ENCODE measurements at places on chromosomes 5 and 9. TPM values are rescaled to one million over a fixed set of nuclear protein-coding genes. Genes with fewer than 3 reads are reported as not detected.

Gene FLT4
- total RNA-seq, result 3.9 TPM

Gene SHISAL2B
- 0.30 TPM for total RNA-seq

Gene ERCC6L2
- 137 TPM for total RNA-seq

Gene FRMD3
- 26.8 TPM for total RNA-seq

Gene IL17B
- total RNA-seq, result 2.9 TPM

Gene AKNA
- 6.7 TPM for total RNA-seq

Gene DOCK8
- total RNA-seq, result 7.2 TPM

Gene PCDHA1
- total RNA-seq, result 1.0 TPM

Gene OSMR
- total RNA-seq, result 13.7 TPM

- DNase-seq, result no peak
Measured at GRCh38 chr5:156647034-156647451, 203.1 kb upstream of the PPP1R2B start.

- DNase-seq, result no peak
Measured at GRCh38 chr9:100466829-100467221, 6.1 kb upstream of the TMEFF1 start.

GRCh38 chr5:149413477-149414210 lies 34.6 kb upstream of the IL17B start:
- DNase-seq, result no peak

GRCh38 chr9:76441551-76442322 lies 17.2 kb upstream of the GCNT1 start:
- no peak for DNase-seq

DNA sequence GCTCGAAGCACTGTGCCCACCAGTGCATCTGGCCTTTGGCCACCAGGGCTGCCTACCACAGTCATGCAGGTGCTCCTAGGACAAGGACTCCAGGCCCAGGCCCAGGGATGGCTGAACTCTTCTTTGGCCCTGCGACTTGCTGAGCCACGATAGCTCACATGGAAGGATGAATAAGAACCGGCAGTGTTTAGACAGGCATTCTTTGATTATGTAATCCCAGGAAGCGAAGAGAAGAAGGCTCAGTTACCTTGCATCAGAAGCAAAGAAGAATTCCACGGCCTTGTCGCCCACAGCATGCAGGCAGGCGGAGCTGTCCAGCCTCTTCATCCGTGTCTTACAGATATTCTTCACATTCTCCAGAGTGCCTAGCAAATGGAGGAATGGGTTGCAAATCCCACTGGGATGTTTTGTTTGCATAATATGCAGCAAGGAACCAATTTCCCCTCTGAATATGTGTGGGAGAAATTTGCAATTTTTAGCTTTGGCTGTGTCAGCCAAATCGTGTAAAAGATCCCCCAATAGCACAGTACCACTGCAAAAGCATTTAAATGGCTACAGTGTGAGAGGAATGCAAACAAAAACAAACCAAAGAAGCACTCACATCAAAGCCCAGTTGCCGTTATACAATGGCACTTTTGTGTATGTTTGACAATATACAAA lies 29.1 kb downstream of the GFPT2 start:
- DNase-seq, result peak; percentile 69

DNA sequence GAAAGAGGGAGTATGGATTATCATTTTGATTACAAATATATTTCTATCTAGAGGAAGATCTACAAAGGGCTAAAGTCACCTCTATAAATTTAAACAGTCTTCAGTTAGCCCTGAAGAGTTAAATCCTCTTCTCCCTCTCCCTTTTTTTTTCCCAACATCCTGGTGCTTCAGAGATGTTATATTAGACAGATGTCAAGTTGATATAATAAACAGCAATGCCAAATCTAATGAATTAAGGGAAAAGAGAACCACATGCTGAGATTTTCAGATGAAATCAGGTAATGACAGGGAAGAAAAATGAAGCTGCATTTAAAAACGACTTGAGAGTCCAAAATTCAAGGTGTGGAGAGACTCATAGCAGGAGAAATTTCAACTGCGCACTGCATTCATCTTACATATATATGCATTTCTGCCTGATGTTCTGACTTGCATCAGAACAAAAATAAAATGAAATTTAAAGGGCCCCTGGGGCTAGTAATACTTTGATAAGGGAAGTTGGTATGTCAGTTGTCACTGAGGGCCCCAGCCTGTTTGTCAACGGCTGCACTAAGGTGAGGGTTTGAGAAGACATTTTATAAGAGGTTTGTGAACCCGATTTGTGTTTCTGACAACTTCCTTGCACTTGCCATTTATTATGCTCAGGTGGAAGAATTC lies 338.9 kb upstream of the PANK3 start:
- no peak for DNase-seq

DNA sequence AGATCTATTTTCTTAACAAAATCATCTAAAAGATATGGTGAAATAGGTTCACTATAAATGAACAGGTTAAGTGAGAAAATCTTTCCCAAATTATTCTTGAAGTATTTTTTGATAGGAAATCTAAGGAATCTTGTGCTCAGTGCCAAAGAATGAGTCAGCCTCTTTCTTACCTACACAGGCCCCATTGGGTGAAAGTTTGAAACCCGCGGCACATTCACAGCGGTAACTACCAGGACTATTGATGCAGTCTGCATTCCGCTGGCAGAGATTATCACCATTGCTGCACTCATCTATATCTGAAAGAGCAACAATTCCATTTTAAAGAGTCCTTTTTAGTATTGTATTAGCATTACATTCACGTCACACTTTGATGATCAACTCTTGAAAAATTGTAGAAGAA lies 221.8 kb downstream of the SLC12A2 start:
- DNase-seq, result no peak

- no peak for DNase-seq
Measured at GRCh38 chr9:123395689-123396511, 39.9 kb downstream of the CRB2 start.

- DNase-seq, result no peak
Measured at GRCh38 chr9:33728613-33729012, 66.7 kb upstream of the PRSS3 start.

DNA sequence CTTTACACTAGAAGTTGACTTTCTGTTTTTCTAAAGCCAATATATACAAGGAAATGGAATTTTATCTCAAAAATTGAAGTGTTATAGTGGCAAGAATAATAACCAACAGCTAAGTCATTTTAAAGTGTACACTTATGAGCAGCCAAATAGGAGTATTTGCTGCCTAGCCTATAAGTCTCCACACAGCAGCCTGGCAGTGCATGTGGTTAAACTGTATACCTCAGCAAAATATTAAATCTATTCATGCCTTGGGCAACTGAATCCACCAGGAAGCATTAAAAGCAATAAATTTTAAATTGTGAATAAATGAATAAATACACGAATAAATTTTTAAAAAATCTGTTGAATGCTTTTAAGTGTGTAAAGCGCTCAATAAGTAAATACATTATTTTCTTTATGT lies 432.4 kb upstream of the RORB start:
- DNase-seq, result no peak

GRCh38 chr5:102666164-102666946 lies 88.8 kb upstream of the PAM start:
- DNase-seq, result peak; percentile 31

- DNase-seq, result no peak
Measured at GRCh38 chr9:124549016-124549415, 41.8 kb upstream of the NR5A1 start.

GRCh38 chr5:122680623-122681350 lies 94.1 kb upstream of the SNX2 start:
- DNase-seq, result no peak

DNA sequence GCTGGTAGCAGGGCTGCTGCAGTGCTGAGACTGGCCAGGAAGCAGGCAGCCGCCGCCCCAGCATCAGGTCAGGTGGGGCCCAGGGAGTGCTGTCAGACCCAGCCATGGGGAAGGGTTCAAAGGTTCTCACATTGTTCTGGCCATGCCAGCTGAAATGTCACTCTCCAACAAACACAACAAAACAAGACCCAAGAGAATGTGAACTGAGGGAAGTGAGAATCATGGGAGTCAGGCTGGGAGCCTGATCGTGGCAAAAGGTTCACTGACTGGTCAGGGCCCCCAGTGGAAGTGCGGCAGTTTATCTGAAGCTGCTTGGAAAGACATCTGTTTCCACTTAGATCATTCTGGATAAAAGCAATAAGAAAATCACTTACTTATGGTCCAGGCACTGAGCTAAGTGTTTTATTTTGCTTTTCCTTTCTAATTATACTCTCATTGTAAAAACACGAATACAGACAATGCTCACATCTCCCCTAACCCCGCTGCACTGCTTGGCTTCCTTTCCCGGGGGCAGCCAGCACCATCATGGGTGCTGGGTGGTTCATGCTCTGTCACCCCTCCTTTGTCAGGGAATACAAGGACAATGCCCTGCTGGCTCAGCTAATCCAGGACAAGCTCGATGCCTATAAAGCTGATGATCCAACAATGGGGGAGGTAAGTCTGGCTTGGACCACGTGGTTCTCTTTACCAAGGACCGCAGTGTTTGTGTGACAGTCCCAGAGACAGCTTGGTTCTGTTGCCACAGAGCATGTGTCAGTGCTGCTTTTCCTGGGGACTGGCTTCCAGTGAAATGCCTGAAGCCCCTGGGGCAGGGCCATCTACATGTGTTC lies 41.9 kb upstream of the CFAP157 start:
- DNase-seq, result no peak

DNA sequence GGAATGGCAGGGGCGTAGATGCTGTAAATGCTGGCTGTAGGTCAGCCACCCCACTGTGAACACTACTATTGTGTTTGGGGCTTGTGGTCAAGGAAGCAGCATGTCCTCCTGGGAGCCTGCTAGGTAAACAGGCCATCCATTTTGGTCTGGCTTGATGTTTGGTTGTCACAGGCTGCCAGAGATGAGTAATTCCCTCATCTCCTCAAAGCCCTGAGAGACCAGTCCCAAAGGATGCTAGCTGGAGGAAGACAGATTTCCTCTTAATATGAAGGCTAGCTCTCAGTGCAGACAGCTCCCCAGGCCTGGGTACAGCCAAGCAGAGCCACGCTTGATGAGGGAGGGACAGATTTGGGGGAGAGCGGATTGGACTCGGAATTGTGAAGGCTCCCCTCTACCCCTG lies 72.5 kb upstream of the MAP1B start:
- DNase-seq, result no peak

GRCh38 chr5:35745193-35745592 lies 111.5 kb upstream of the IL7R start:
- DNase-seq, result no peak

GRCh38 chr9:92727716-92728700 lies 36.6 kb downstream of the BICD2 start:
- no peak for DNase-seq

DNA sequence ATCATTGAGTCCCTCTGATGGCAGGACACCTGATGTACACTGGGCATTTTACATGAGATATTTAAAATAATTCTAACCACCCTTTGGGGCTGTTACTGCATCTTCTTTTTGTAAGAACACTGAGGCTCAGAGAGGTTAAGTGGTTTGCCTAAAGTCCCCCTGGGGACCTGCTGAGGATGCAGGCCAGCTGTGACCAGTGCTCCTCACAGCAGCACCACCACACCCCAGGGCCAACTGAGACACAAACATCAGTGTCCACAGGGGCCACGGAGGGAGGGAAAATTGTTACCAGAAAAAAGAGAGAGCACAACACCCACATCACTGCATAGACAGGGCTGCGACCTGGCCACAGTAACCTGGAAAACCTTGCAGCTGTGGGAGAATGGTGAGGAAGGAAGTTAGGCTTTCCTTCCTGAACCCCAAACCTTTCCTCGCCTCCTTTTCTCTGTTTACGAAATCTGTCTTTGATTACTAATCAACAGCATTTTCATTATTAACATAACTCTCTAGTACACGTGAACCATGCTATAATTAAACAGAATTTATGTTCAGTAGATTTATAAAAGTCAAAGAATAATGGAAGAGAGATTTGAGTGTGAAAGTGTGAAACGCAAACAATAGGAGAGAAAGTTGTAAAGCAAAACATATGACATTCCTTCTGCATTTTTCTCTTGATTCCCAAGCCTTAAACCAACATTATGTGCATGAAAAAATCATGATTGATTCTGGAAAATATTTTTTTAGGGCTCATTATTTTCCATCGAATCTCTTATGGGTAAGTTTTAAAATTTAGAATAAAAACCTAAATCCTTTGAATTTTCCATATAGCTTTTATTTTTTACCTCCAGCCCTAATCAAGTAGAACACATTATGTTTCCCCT lies 228.1 kb upstream of the DAPK1 start:
- no peak for DNase-seq

Data from spinal cord (tissue), 10 donors.